ENCODE measurements at places on chromosomes 6 and 20.

- DNase-seq, result no peak
Measured at GRCh38 chr20:25007491-25008305, 15.1 kb upstream of the APMAP start.

- no peak for DNase-seq
Measured at GRCh38 chr20:3277686-3278465, 38.9 kb upstream of the SLC4A11 start.

DNA sequence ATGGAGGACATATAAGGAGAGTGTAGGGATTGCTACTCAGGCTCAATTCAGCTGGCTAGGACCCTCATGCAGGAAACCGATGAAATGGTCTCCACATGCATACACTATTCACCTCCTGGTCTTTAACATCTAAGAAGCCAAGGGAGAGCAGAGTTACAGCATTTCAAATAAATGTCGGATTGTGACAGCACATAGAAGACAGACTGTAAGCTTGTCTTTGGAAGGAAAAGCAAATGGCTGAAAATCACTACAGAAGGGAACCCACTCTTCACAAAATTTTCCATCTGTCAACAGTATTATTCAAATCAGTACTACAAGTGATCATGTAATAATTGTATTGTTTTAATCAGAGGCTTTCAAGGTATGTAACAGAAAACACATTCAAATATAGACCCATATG lies 72.9 kb downstream of the ATG5 start:
- DNase-seq, result no peak

- peak; percentile 16 for DNase-seq
Measured at GRCh38 chr6:11092668-11093375, 812 bp upstream of the SMIM13 start.

DNA sequence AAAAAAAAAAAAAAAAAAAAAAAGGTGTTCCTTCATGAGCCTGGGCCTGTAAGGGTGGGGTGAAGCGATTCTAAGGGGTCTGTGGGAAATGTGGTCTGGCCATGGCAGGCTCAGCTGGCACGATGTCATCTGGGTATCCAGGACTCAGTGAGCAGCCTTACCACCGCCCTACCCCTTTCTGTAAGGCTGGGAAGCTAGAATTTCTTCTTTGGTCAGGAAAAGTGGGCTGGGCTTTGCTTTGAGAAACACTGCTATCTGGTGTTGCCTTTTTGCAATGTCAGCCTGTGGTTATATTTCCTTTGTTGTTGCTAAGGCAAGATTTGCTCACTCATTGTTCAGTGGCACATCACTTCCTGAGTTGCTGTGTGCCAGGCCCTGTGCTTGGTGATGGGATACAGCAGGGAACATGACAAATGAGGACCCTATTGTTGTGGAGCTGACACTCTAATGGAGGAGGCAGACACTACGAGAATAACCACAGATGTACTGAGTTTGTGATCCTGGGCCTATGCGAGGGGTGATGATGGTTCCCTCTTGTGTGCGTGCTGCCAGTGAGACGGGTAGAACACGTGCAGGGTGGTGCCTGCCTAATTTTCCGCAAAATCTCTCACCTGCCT lies 45.9 kb upstream of the ZNFX1 start:
- peak; percentile 24 for DNase-seq

DNA sequence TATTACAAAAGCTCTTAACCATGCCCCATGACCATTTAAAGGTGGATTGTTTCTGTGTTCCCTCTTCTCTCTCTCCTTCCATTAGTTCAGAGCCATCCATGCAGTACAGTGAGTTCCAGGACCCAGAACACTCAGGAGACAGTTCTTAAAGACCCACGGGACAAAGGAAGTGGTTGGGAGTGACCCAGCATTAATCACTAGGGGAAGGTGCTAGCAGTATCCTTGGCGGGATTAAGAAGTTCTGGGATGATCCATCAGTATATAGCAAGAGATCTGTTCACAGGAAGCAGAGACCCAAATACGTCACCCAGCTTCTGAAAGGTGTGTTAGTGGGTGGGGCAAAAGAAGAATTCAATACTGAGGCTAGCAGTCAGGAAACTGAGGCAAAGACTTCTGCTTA lies 154.1 kb downstream of the PHF3 start:
- no peak for DNase-seq

DNA sequence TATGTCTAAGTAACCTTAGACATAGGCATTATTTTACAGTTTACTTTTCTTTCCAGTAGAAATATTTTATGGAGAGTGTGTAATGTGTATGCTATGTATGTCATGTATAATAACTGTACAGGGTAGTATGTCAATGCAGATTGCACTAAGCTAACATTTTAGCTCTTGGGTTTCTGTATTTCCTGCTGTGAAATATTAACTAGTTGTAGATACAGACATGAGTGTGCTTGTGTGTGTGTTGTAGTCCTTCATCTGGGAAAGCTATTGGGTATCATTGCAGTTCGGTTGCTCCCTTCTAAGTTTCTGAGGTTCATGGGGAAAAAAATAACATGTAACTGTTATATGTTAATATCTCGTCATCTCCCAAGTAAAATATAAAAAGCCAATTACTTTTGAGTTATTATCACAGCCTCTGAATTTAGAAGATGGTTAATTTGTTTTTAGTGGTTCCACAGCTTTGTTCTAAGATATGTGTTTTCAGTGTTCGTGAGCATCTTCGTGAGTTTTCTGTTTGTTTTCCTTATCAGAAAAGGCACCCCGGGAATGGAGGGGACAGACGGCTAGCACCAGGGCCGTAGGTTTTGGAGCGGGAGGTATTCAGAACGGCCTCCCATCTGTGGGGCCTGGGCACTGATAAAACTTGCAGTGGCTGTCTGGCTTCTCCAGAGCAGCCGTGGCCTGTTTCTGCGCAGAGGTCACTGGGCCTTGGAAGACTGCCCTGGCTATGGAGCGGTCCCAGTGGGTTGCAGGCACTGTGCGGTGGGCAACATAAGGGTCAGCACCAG lies 215.0 kb downstream of the ARID1B start:
- no peak for DNase-seq

DNA sequence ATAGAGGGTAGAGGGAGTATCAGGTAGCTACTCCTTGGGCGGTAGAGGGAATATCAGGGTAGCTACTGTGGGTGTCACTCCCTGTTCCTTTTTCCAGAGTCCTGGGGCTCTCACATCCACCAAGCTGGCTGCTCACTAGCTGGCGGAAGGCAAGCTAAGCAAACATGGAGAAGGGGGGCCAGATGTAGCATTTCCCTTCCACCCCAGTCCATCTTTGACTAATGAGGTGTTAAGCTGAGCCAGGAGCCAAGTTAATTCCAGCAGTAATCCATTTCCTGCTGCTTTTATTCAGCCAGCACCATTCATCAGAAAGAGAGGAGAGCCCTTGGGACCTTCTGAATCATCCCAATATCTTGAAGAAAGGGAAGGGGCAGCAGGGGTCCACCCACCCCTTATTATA lies 330.0 kb downstream of the ZFAND3 start:
- DNase-seq, result no peak

- DNase-seq, result peak; percentile 74
Measured at GRCh38 chr6:33008944-33009861, at the start of gene HLA-DOA. TSS of gene HLA-DOA (minus strand) at chr6:33009591.

- no peak for DNase-seq
Measured at GRCh38 chr20:20017844-20018185, 653 bp downstream of the NAA20 start.

- no peak for DNase-seq
Measured at GRCh38 chr6:80280262-80281010, 174.0 kb downstream of the BCKDHB start.

DNA sequence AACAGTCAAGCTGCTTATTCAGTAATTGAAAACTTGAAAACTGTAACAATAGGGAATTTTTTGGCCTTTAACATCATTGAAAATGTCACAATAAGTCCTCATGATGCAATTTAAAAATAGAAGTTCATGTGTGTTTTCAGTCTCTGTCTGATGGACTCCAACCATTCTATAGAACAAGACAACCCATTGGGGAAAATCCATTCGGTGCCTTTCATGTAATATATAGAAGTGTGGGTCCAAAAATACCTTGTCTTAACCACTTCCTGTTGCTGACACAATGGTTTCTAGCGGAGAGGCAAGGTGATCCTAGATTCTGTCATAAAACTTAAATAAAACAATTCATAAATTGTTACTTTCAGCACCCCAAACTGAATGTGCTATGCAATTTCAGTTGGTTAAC lies 1131.3 kb upstream of the MAP3K7 start:
- no peak for DNase-seq

GRCh38 chr20:12925210-12925755 lies 83.5 kb upstream of the SPTLC3 start:
- DNase-seq, result peak; percentile 4

GRCh38 chr6:135890876-135891275 lies 39.4 kb downstream of the PDE7B start:
- DNase-seq, result no peak

DNA sequence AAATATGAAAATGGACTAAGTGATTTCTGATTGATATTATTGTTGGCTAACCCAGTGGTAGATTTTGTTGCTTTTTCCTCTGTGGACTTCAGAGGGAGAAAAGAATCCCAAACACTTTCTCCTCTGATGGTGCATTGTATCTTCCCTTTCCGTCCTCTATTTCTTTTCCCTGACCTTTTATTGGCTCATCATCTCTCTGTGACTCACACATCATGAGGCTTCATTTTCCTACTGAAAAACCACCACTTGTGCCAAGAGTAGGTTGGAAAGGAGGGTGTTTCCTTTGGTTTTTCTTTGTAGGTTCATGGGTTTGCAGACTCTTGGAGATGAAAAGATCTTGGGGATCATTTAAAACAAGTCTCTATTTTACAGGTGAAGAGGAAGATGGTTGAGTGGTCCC lies 311.7 kb upstream of the JAG1 start:
- no peak for DNase-seq

DNA sequence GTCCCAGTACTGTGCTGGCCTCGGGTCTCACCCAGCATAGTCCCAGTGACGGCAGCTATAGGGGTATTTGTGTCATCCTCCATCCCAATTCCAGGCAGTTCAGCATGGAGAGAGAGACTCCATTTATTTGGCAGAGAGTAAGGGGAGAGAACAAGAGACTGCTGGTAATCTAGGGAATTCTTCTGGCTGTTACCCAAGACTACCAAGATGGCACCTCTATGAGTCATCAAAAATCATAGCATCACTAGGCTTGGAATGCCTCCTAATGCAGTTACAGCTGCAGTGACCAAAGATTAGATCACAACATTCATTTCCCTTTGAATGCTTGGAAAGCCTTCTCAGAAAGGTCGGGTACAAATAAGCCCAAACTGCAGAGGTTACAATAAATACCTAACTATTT lies 660.4 kb upstream of the FLRT3 start:
- no peak for DNase-seq

DNA sequence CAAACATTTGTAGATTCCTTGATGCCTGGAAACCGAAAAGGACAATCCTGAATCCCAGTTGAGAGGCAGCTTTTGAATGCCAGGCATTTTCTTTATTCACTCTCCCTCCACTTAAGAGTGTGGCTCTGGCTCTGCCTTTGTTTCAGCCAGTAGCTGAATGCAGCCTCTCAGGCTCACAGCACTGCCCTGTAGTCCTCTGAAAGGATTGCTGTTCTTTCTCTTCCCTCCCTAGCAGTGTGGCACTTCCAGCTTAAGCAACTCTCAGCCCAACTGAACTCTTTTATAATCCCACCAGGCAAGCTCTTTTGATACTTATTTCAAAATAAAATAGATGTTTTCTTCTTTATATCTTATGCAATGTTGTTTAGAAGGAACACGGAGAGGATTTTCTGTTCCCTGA lies 415.6 kb downstream of the GJA1 start:
- no peak for DNase-seq

DNA sequence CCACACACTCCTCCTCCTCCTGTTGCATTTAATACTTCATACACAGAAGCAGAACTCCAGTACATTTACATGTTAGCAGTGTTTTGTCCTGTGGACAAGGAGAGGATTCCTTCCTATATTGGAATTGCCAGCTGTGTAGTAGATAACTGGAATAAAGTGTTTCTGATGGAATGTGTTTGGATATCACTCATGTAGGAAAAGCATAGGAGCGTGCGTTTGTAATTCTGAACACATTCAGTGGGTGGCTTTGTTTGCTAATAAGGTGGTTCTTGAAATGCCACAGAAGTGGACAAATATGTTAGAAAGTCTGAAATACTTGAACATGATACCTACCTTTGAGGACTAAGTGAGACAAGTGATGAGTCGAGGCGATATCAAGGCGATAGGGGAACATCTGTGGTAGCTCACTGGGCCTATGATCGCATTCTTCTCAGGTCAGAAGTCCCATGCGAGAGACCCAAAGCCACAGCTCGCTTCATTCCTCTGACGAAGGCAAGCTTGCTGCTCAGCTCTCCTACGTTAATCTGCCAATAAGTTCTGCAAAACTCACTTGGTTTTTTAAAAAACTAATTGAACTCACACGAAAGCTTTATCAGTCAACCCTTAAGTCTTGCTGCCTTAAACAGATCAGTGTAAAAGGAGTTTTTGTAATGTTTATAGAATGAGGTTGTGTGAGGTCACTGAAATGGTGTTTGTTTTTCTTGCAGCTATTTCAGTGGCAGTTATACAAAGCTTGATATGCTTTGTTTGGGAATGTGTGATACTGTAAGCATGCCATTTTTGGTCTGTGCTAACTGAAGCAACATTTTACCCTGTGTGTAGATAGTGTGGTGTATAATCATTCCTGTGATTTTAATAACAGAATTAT lies 159.9 kb downstream of the SOX4 start:
- DNase-seq, result no peak

DNA sequence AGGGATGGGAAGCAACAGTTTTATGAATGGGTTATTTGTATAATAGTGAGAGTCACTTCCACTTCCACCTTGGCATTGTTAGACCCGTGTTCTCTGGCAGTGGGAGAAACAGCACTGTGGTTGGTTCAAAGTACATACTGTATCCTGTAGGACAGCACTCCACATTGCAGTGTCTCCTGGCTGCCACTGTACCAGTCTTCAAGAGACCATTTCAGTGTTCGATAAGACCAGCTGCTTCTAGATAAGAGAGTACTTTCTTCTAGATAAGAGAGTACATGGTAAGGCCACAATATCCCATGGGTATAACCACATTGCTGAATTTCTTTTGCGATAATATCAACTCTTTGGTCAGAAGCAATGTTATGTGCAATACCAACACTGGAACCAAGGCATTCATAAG lies 28.8 kb downstream of the FITM2 start:
- no peak for DNase-seq

GRCh38 chr6:1735239-1735803 lies 125.6 kb downstream of the FOXC1 start:
- DNase-seq, result no peak

- DNase-seq, result no peak
Measured at GRCh38 chr6:129393654-129394053, 316.3 kb downstream of the ARHGAP18 start.

- no peak for DNase-seq
Measured at GRCh38 chr6:166169549-166170421, 2.1 kb upstream of the TBXT start.

Measured in CD4-positive, alpha-beta T cell treated with Interferon gamma for 1 hour (primary cell).